ENCODE measurements at places on chromosomes 5 and 9. TPM values are rescaled to one million over a fixed set of nuclear protein-coding genes. Genes with fewer than 3 reads are reported as not detected.
A peak's percentile ranks its signal among the peaks of the same experiment; 100 is the strongest.

The TAF11L12 gene
- not detected for total RNA-seq

The DCAF10 gene
- total RNA-seq: 21.1 TPM

The GGTA1 gene
- total RNA-seq: not detected

The TMC1 gene
- not detected for total RNA-seq

The SURF6 gene
- total RNA-seq: 45.3 TPM

DNA sequence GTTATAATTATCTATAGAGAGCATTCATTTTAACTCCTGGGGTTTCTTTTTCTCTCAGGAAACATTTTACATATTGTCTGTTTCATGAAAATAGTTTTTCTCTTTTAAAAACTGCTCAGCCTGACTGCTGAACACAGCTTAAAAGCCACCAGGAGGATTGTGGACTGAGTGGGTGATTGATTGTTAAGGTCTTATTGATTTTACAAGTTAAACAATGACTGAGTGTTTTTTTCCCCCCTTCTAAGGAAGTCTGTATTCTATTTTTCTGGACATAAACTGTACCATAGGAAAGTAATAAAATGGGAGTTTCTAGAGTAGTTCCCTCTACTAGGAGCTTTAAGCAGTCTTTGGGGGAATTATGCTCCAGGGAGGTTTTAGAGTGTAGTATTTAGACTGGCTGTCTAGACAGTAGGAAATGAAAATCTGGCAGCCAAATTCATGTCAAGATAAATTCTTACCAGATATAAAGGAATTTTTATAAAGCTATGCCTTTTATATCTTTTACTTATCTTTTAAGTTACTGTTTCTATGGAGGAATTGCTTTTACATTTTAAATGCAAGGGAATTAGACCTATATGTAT, 463.9 kb downstream of the PRR16 start:
- H3K27me3 ChIP-seq: no peaks in the 10 kb centered on the region
- H3K27ac ChIP-seq: no peak overlapping the region
- no peaks in the 10 kb centered on the region for H3K36me3 ChIP-seq
- no peak overlapping the region for H3K4me3 ChIP-seq
- DNase-seq: no peak
- no peaks in the 10 kb centered on the region for H3K4me1 ChIP-seq

- peaks cover 83% of the 10 kb centered on the region for H3K27me3 ChIP-seq
- no peaks in the 10 kb centered on the region for H3K36me3 ChIP-seq
- no peak overlapping the region for H3K4me3 ChIP-seq
- peaks cover 15% of the 10 kb centered on the region for H3K4me1 ChIP-seq
- peak; percentile 35 for DNase-seq
- H3K27ac ChIP-seq: no peak overlapping the region
These were observed 16.2 kb downstream of the ROPN1L start for GRCh38 chr5:10457682-10458574.

- no peaks in the 10 kb centered on the region for H3K27me3 ChIP-seq
- H3K4me1 ChIP-seq: peaks cover 4% of the 10 kb centered on the region
- H3K36me3 ChIP-seq: peaks cover 2% of the 10 kb centered on the region
- no peak overlapping the region for H3K27ac ChIP-seq
These were observed 41.9 kb upstream of the ZNF354A start for GRCh38 chr5:178772351-178772750.

- no peak overlapping the region for H3K4me3 ChIP-seq
- H3K4me1 ChIP-seq: no peaks in the 10 kb centered on the region
- no peaks in the 10 kb centered on the region for H3K27me3 ChIP-seq
- H3K36me3 ChIP-seq: peaks cover 12% of the 10 kb centered on the region
These were observed 1.8 kb downstream of the ACTL7A start for GRCh38 chr9:108863891-108864290.

GRCh38 chr5:78586251-78586650, 62.3 kb downstream of the LHFPL2 start:
- no peak overlapping the region for H3K4me3 ChIP-seq
- H3K4me1 ChIP-seq: peaks cover 3% of the 10 kb centered on the region
- DNase-seq: no peak
- H3K36me3 ChIP-seq: no peaks in the 10 kb centered on the region

DNA sequence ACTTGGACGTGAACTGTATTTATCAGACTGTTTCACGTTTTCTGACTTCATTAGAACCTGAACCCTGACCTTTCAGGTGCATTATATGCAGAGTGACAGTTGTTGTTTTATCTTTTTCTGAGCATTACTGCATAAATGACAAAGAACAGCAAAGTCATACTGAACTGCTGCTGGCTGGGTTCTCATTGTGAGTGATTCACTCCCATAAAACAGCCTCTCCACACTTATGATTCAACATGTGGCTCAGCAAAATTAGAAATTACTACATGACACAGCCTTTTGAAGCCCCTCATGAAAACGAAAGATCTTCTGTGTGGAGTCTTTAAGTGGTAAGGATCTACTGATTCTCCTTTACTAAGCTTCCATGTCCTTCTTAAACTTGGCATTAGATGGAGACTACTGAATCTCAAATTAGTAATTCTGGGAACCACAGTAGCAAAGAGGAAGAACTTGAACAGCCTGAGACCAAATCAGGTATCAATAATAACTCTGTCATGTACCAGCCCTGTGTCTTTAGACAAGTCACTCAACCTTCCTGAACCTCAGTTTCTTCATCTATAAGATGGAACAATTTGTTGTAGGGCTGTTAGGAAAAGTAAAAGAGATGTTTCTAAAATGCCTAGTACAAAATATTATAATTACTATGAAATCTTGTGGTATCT, 172.3 kb upstream of the GNA14 start:
- H3K4me3 ChIP-seq: no peak overlapping the region
- H3K27ac ChIP-seq: peak overlapping the region; percentile 84
- peaks cover 3% of the 10 kb centered on the region for H3K4me1 ChIP-seq
- peaks cover 6% of the 10 kb centered on the region for H3K36me3 ChIP-seq

DNA sequence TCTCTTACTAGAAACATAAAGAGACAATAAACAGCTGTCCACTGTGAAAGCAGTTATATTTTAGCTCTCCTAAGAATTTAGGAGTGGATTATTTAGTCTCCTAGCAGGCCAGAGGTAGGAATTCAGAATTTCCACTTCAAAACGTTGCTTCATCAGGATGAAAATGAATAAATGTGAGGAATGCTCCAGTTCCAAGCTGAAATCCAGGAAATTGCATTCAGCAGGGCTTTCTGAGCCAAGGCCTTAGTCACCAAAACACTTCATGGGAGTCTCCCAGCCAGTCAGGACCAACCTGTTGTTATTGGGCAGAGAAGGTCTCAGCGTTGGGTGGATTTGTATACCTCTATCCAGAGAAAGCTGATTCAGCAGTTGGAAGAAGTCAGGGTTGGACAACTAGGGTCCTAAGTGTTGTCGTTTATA, 1040.3 kb downstream of the TLE1 start:
- no peaks in the 10 kb centered on the region for H3K27me3 ChIP-seq
- H3K4me3 ChIP-seq: no peak overlapping the region
- no peaks in the 10 kb centered on the region for H3K4me1 ChIP-seq
- DNase-seq: no peak
- H3K36me3 ChIP-seq: no peaks in the 10 kb centered on the region

DNA sequence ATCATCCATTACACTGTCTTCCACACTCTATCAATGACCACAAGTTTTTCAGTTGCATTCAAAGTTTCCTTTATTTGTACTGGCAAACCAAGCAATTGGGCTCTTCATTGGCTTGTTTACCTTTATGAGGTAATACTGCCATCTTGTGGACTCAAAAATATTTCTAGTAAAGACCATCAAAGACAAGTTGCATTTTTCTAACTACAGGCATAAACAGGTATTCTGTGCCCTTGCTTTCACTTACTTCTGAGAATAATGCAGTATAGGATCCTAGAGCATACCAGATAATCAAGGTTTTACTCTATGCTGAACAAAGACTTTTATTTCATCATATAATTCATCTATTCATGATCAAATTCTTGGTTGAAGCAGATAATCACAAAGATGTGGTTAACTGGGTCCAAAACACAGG, 173.7 kb upstream of the POU5F2 start:
- no peaks in the 10 kb centered on the region for H3K4me1 ChIP-seq
- H3K36me3 ChIP-seq: no peaks in the 10 kb centered on the region
- H3K4me3 ChIP-seq: no peak overlapping the region
- no peak overlapping the region for H3K27ac ChIP-seq
- no peaks in the 10 kb centered on the region for H3K27me3 ChIP-seq

DNA sequence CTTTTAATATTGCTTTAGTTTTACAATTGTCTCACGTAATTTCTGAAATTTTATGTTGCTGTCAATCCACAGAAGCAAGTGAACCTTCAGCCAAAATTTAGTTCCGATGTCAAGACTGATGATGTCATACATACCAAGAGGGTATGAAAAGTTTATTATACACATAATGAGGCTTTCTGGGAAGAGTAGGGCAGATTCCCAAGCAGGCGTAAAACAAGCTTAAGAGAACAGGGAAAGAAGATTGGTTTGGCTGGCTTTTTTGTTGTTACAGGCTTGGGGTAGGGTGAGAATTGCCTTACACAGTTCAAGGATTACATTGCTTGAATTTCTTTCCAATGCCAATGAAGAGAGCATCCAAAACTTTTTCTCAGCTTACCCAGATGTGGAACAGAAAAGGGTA, 1962.9 kb upstream of the CDH6 start:
- H3K36me3 ChIP-seq: no peaks in the 10 kb centered on the region
- no peaks in the 10 kb centered on the region for H3K4me1 ChIP-seq
- no peak overlapping the region for H3K4me3 ChIP-seq
- H3K27me3 ChIP-seq: no peaks in the 10 kb centered on the region
- H3K27ac ChIP-seq: no peak overlapping the region

DNA sequence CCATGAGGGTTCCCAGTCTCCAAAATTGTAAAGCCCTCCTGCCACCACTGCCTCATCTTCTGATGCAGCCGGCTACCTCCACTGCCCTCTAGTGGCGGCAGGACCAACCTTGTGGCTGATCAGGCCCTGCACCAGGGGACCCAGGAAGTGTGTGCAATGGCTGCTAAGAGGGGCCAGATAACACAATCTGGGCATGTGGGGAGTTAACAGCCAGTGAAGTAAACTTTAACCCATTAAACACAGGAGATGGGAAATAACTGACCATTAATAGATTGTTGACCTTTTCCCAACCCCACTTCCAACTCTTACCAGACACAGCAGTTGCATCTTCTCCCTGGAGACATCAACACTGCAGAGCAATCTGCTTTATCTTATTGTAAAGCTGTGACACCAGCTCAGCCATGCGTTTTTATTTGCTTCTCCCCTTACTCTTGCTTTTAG, 63.3 kb downstream of the FREM1 start:
- no peak overlapping the region for H3K4me3 ChIP-seq
- H3K27ac ChIP-seq: no peak overlapping the region
- DNase-seq: peak; percentile 58
- H3K27me3 ChIP-seq: no peaks in the 10 kb centered on the region

DNA sequence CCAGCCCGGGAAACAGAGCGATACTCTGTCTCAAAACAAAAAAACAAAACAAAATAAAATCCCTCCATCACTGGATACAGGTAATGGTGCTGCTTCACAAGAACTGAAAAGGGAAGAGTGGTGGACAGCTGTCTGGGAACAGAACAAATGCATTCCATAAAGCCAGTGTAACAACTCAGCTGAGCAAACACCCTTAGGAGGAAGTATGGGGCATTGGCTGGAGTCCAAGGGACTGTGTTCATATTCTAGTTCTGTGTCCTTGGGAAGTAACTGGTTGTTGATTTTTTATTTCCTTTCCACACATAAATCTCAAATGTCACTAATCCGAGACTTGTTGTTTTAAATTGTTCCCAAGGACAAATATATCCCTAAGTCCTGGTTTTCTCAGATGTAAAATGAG, 38.3 kb downstream of the HTR1A start:
- no peaks in the 10 kb centered on the region for H3K27me3 ChIP-seq
- no peak overlapping the region for H3K27ac ChIP-seq
- no peaks in the 10 kb centered on the region for H3K36me3 ChIP-seq
- H3K4me3 ChIP-seq: no peak overlapping the region
